CD8-positive, alpha-beta memory T cell (primary cell): ENCODE measurements at places on chromosomes 13 and 19. TPM values are rescaled to one million over a fixed set of nuclear protein-coding genes. Genes with fewer than 3 reads are reported as not detected.

Gene ZNF491
- 1.1 TPM for total RNA-seq

Gene KLK6
- not detected for total RNA-seq

DNA sequence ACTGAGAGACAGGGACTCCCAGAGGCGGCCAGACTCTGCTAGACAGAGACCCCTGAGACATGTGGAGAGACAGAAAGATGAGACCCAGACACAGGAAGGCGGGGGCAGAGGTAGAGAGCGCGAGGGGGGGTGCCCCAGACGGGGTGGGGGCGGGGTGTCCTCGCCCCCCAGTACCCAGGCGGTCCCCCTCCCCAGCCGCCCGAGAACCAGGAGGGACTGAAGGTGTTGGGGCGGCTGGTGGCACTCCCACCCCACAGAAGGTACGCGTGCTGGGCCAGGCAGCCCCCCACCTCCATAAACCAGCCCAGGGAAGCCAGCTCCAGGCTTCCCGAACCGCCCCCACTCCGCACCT, 336 bp downstream of the SLC8A2 start:
- no peaks in the 10 kb centered on the region for H3K36me3 ChIP-seq
- H3K27me3 ChIP-seq, result peaks cover 30% of the 10 kb centered on the region
- H3K4me1 ChIP-seq, result peaks cover 6% of the 10 kb centered on the region
- DNase-seq, result no peak
- H3K27ac ChIP-seq, result no peak overlapping the region
- H3K4me3 ChIP-seq, result no peak overlapping the region

DNA sequence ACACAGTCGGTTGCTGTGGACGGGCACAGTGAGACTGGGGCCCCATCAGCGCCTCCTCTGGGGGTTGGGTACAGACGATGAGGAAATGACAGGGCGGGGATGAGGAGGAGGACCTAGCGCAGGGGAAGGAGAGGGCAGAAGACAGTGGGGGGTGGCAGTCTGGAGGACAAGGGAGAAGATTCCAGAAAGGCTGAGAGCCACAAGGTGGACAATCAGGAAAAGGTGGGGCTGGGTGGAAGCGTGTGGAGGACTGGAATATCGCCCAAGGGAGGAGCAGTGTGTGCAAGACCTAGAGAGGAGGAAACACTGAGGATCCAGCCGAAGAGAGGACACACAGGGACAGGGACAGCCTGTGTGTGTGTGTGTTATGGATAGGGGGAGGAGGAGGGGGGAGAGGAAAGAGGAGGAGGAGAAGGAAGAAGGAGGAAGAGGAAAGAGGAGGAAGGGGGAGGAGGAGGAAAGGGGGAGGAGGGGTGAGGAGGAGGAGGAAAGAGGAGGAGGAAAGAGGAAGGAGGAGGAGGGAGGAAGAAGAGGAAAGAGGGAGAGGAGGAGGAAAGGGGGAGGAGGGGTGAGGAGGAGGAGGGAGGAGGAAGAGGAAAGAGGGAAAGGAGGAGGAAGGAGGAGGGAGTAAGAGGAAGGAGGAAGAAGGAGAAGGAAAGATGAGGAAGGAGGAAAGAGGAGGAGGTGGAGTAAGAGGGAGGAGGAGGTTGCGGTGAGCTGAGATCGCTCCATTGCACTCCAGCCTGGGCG, 15.8 kb upstream of the GARIN5A start:
- peaks cover 12% of the 10 kb centered on the region for H3K4me1 ChIP-seq
- H3K4me3 ChIP-seq, result no peak overlapping the region
- H3K36me3 ChIP-seq, result no peaks in the 10 kb centered on the region
- H3K27me3 ChIP-seq, result no peaks in the 10 kb centered on the region
- no peak overlapping the region for H3K27ac ChIP-seq
- no peak for DNase-seq

DNA sequence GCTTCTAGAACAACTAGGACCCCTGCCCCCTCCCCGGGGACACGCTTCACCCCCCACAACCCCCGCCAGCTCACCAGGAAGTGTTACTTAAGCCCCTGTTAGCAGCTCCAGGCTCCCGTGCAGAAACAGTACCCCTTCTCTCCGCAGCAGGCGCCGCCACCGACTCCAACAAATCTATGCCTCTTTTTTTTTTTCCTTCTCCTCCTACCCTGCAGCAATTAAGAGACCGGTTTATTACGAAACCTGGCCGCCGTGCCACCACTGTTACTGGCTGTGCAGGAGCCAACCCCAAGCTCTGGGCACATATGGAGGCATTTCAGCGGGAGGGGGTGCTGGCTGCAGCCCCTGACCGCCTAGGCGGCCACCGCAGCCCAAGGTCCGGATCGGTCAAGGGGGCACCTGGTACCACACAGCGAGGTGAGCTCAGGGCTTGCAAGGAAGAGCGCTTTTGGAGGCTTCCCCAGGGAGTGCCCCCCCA, 2.4 kb downstream of the GADD45B start:
- DNase-seq, result peak; percentile 80
- H3K4me3 ChIP-seq, result peak overlapping the region; percentile 92
- H3K27me3 ChIP-seq, result no peaks in the 10 kb centered on the region

DNA sequence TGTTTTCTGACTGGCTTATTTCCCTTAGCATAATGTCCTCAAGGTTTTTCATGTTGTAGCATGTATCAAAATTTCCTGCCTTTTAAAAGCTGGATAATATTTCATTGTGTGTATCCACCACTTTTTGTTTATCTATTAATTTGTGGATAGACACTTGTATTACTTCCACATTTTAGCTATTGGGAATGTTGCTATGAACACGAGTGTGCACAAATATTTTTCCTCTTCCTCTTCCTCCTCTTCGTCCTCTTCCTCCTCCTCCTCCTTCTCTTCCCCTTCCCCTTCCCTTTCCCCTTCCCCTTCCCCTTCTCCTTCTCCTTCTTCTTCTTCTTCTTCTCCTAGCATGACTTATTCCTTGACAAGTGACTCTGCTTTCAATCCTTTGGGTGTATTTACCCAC, 51.2 kb upstream of the KL start:
- H3K36me3 ChIP-seq, result no peaks in the 10 kb centered on the region
- no peak overlapping the region for H3K27ac ChIP-seq
- no peaks in the 10 kb centered on the region for H3K4me1 ChIP-seq
- no peak overlapping the region for H3K4me3 ChIP-seq

DNA sequence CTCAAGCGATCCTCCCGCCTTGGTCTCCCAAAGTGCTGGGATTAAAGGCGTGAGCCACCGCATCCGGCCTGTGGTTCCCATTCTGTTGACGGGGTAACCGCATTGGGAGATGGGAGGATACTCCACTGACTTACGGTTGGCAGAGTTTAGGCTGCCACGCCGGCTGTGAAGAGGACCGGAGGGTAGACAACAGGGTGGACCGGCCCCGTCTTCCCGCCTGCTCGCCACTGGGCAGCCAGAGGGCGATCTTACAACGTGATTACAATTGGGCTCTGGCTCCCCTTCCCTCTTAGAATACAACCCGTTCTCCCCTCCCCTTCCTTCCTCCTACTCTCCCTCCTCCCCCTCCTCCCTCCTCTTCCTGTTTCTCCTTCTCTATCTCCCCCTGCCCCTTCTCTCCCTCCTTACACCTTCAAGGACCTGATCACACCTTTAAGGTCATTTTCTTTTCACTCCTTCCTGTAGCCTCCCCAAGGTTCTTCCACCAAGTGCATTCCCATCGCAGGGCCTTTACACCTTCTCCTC, 957 bp upstream of the CCDC194 start:
- no peaks in the 10 kb centered on the region for H3K27me3 ChIP-seq
- H3K4me1 ChIP-seq, result peaks cover 20% of the 10 kb centered on the region
- no peak overlapping the region for H3K4me3 ChIP-seq

GRCh38 chr19:54162241-54162805, 2.8 kb upstream of the LENG1 start:
- H3K36me3 ChIP-seq, result no peaks in the 10 kb centered on the region
- DNase-seq, result peak; percentile 82
- peaks cover 53% of the 10 kb centered on the region for H3K4me1 ChIP-seq
- H3K27ac ChIP-seq, result peak overlapping the region; percentile 38
- peak overlapping the region; percentile 62 for H3K4me3 ChIP-seq

GRCh38 chr13:51518827-51519226, 65.4 kb upstream of the WDFY2 start:
- peaks cover 10% of the 10 kb centered on the region for H3K4me1 ChIP-seq
- H3K27ac ChIP-seq, result no peak overlapping the region
- no peak for DNase-seq

Gene SEMA6B
- total RNA-seq, result 0.91 TPM

Gene EDDM13
- 0.59 TPM for total RNA-seq

- no peak overlapping the region for H3K27ac ChIP-seq
- H3K4me3 ChIP-seq, result no peak overlapping the region
- H3K36me3 ChIP-seq, result no peaks in the 10 kb centered on the region
- no peaks in the 10 kb centered on the region for H3K27me3 ChIP-seq
- no peak for DNase-seq
Measured at GRCh38 chr13:97276862-97277269, 54.7 kb downstream of the MBNL2 start.

- H3K4me1 ChIP-seq, result no peaks in the 10 kb centered on the region
- DNase-seq, result no peak
- no peaks in the 10 kb centered on the region for H3K27me3 ChIP-seq
- H3K36me3 ChIP-seq, result no peaks in the 10 kb centered on the region
- H3K27ac ChIP-seq, result no peak overlapping the region
Measured at GRCh38 chr13:52706081-52706480, 33.5 kb downstream of the CNMD start.

DNA sequence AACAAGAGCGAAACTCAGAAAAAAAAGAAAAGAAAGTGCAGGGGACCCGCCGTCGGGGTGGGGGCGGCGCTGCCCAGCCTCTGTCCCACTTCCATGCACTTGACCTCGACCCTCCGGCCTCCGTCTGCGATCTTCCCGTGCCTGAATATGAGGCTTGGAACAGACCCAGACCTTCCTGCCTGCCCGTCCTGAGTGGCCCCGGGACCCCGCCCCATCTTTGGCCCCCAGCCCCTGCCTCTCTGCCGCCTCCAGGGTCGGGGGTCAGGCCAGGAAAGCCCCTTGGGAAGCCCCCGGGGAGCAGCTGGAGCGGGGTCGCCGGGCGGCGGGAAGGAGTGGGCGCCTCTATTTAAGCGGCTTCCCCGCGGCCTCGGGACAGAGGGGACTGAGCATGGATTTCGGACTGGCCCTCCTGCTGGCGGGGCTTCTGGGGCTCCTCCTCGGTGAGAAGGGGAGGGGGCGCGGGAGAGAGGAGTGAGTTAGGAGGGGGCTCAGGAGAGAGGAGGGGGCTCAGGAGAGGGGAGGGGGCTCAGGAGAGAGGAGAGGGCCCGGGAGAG, at the start of gene MADCAM1:
MADCAM1 (plus strand) TSS at position 375 of the 554 bp plus-strand sequence; CDS start at position 389, 14 bp downstream.
- H3K4me1 ChIP-seq, result no peaks in the 10 kb centered on the region
- no peak within 1 kb of the TSS for H3K4me3 ChIP-seq
- H3K27ac ChIP-seq, result no peak within 1 kb of the TSS

Gene ABCC4
- total RNA-seq, result 11.2 TPM

DNA sequence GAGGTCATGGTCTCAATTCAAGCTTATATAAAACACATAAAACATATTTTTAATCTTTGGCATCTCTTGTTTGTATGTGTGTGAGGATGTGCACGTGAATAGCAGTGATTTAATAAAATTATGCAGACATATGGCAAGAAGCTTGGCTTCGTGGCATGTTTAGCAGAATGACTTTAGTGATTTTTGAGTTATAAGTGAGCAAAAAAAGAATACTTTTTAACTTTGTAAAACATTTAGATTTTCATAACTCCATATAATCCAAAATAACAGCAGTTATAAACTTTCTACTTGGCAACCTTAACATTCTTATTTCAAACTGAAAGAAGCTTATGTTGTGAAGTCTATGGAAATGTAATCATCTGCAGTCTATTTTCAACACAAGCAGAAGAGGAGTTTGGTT, 120.6 kb downstream of the SLITRK1 start:
- H3K27me3 ChIP-seq, result no peaks in the 10 kb centered on the region
- H3K36me3 ChIP-seq, result no peaks in the 10 kb centered on the region
- H3K4me1 ChIP-seq, result no peaks in the 10 kb centered on the region
- DNase-seq, result no peak

DNA sequence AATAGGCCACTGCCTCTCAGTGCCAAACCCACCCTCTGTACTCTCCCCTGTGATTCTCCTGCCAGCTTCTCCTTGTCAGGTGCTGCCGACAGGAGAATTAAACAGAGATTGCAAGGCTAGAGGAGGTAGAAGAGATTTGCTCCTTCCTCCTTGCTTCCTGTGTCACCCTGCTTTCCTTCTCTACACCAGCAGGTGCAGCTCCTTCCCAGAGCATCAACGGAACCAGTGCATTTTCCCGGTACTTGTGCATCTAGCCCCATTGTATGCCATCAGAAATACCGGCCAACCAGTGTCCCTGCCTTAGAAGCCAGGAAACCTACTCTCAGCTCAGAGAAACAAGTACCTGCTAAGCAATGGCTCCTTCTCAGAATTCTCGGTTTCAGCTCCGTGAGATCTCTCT, 253.2 kb downstream of the SUCLA2 start:
- no peaks in the 10 kb centered on the region for H3K27me3 ChIP-seq
- no peaks in the 10 kb centered on the region for H3K4me1 ChIP-seq
- DNase-seq, result no peak
- no peaks in the 10 kb centered on the region for H3K36me3 ChIP-seq
- no peak overlapping the region for H3K4me3 ChIP-seq

GRCh38 chr19:40411958-40412499, 1.1 kb downstream of the PRX start:
- H3K4me1 ChIP-seq, result no peaks in the 10 kb centered on the region
- no peak overlapping the region for H3K4me3 ChIP-seq
- no peak overlapping the region for H3K27ac ChIP-seq
- no peaks in the 10 kb centered on the region for H3K36me3 ChIP-seq

GRCh38 chr13:50448535-50448998, 394.9 kb downstream of the DLEU7 start:
- no peak for DNase-seq
- no peaks in the 10 kb centered on the region for H3K4me1 ChIP-seq
- H3K27me3 ChIP-seq, result no peaks in the 10 kb centered on the region

GRCh38 chr19:5698635-5699422, 8.7 kb downstream of the RPL36 start:
- no peaks in the 10 kb centered on the region for H3K27me3 ChIP-seq
- H3K27ac ChIP-seq, result no peak overlapping the region
- no peak for DNase-seq
- H3K4me3 ChIP-seq, result no peak overlapping the region

Gene ANKRD24
- 0.89 TPM for total RNA-seq

DNA sequence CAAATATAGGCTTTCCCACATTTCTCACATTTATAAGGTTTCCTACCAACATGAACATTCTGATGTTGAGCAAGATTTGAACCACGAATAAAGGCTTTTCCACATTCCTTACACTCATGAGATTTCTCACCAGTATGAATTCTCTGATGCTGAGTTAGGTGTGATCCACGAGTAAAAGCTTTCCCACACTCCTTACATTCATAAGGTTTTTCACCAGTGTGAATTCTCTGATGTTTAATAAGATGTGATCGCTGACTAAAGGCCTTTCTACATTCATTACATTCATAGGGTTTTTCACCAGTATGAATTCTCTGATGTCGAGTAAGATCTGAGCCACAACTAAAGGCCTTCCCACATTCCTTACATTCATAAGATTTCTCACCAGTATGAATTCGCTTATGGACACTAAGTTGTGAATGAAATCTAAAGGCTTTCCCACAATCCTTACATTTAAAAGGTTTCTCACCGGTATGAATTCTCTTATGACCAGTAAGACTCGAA, 19.0 kb downstream of the ZNF790 start:
- peaks cover 31% of the 10 kb centered on the region for H3K36me3 ChIP-seq
- no peak overlapping the region for H3K27ac ChIP-seq
- no peaks in the 10 kb centered on the region for H3K4me1 ChIP-seq
- DNase-seq, result no peak
- H3K27me3 ChIP-seq, result no peaks in the 10 kb centered on the region
